ENCODE measurements at places on chromosomes 11 and 22. TPM values are rescaled to one million over a fixed set of nuclear protein-coding genes. Genes with fewer than 3 reads are reported as not detected.

DNA sequence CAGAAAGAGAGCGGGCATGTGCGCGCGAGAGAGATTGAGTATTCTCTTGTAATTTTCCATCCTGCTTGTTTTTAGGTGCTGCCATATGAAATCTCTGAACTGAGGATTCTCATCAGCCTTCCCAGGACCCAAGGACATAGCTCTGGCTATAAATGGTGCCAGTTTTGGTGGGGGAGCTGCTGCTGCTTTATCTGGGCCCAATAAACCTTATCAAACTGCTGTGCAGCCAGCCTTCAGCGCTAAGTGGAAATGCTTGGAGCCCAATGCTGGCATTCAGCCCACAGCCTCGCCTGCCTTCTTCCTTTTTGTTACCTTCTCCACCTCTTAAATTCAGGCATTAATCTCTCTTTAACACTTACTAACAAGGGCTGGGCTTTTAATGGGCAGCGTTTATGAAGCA is 2.4 kb upstream of the ZBTB16 start:
- no peak overlapping the region for H3K27ac ChIP-seq

- H3K27ac ChIP-seq: no peak overlapping the region
- H3K27me3 ChIP-seq: no peaks in the 10 kb centered on the region
- H3K36me3 ChIP-seq: peaks cover 66% of the 10 kb centered on the region
- no peak for DNase-seq
- H3K4me1 ChIP-seq: no peaks in the 10 kb centered on the region
- no peak overlapping the region for H3K4me3 ChIP-seq
Observed at GRCh38 chr22:23793326-23793725, 6.6 kb downstream of the SMARCB1 start.

The CRYBB2 gene
- total RNA-seq: not detected

The PTPN5 gene
- total RNA-seq: not detected
